ENCODE measurements at places on chromosomes 12 and 14. TPM values are rescaled to one million over a fixed set of nuclear protein-coding genes. Genes with fewer than 3 reads are reported as not detected.

Gene IFNG-AS1
- total RNA-seq, result 0.19 TPM

Gene CD163L1
- total RNA-seq, result 3.1 TPM

Gene KRT83
- not detected for total RNA-seq

Gene LBHD2
- total RNA-seq, result not detected

Gene ACTR6
- 18.6 TPM for total RNA-seq

Gene SCN8A
- total RNA-seq, result 0.19 TPM

Gene SOCS4
- 19.8 TPM for total RNA-seq

Gene KRT4
- total RNA-seq, result not detected

Gene ELK3
- total RNA-seq, result 18.6 TPM

Gene NID2
- 37.3 TPM for total RNA-seq

Gene TRAFD1
- 32.3 TPM for total RNA-seq

Gene ACVR1B
- 9.3 TPM for total RNA-seq

Gene TULP3
- total RNA-seq, result 6.2 TPM

Gene GPR84
- 0.22 TPM for total RNA-seq

Gene HOXC11
- not detected for total RNA-seq

Gene DYNLL1
- total RNA-seq, result 243 TPM

Gene SPIC
- total RNA-seq, result not detected

Gene TPPP2
- total RNA-seq, result 0.73 TPM

Gene GAPDH
- total RNA-seq, result 4,827 TPM

Gene TTC6
- total RNA-seq, result 0.13 TPM

Gene OTX2
- total RNA-seq, result not detected

Gene PA2G4
- 61.6 TPM for total RNA-seq

Gene HOXC13
- not detected for total RNA-seq

Gene SERPINA10
- total RNA-seq, result not detected

Gene CBLN3
- 1.2 TPM for total RNA-seq

Gene PELI2
- 3.4 TPM for total RNA-seq

Gene IFI27
- 147 TPM for total RNA-seq

Gene WSCD2
- 0.40 TPM for total RNA-seq

Gene GPATCH2L
- 33.2 TPM for total RNA-seq

Gene HOXC5
- not detected for total RNA-seq

Gene GRIP1
- total RNA-seq, result 0.81 TPM

Gene TSHR
- total RNA-seq, result not detected

All from cardiac septum (tissue), 1 donor.